ENCODE measurements at places on chromosomes 7 and 10.

- no peak for DNase-seq
Measured at GRCh38 chr7:120877701-120878100, 19.8 kb upstream of the TSPAN12 start.

DNA sequence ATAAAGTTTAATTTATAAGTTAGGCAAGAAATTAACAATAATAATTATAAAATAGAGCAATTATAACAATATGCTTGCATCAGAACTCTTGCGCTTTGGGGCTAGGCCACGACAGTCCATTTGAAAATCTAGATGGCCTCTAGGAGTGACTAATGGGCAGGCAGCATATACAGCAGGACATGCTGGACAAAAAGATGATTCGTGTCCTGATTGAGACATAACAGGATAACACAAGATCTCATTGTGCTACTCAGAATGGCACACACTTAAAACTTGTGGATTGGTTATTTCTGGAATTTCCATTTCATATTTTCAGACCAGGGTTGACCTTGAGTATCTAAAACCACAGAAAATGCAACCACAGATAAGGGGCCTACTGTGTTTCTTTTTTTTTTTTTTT lies 27.5 kb downstream of the CTNNA3 start:
- DNase-seq = no peak

DNA sequence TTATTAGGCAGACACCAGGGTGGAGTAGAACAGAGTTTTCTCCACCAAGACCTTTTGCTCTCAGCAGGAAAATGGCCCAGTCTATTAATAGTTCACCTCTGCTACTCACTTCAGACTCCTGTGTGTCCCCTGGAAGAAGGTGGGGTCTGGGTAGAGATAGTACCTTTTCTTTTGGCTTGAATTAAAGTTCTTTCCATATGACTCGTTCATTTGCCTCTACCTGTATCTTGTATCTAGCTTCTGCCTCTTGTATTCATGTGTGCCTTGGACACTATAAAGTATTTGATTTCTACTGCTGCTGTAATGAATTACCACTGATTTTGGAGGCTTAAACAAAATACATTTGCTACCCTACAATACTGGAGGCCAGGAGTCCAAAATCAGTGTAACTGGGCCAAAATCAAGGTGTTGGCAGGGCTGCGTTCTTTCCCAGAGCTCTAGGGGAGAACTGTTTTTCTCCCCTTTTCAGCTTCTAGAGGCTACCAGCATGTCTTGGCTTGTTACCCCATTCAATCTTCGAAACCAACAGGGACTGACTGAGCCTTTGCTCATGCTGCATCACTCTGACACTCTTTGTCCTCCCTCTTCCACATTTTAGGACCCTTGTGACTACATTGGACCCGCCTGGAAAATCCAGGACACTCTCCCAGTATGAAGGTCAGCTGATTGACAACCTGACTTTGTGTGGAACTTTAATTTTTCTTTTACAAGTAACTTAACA lies 155.6 kb upstream of the PRSS58 start:
- DNase-seq = no peak

GRCh38 chr7:142797391-142798377 lies 26.9 kb downstream of the PRSS2 start:
- DNase-seq = no peak

DNA sequence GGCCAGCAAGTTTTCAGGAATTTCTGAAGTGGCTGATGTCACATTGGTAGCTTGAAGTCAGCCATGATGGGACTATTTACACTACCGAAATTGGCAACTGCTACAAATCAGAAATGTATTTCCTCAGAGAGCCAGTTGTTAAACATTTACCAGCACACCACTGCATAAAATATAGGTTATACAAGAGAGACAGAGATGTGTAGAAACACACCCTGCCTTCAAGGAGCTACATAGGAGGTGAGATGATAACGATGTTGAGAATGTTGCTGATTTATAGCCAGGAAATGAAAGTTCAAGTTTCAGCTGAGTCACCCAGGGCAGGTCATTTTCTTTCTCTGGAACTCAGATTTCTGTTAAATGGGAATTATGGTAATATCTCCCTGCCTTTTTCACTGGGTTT lies 46.0 kb upstream of the TCF7L2 start:
- no peak for DNase-seq

GRCh38 chr7:84624927-84625326 lies 430.3 kb upstream of the SEMA3A start:
- DNase-seq = no peak

DNA sequence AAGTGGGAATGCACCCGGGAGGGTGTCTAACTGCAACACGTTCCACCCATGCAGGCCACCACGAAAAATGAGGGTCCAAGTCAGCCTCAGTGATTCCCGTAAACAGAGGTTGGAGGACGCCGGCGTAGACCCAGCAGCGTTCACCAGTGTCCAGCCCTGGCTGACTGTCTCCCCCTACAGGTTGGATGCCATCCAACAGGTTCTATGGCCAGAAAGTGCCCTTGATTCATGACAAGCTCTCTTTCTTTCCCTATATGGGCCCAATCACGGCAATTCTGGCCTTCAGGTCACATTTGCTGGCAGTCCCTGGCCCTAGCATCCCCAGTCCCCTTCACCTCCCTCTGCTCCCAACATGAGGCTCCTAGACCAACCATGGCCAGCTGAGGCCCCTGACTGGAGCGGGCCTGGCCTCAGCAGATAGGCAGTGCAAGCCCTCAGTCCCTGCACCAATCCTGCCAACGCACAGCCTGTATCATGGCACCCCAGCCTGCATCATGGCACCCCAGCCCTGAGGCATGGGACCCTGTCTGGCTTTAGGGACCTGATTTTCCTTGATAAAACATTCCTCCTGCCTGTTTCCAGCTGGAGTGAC lies 227.4 kb downstream of the GRID1 start:
- no peak for DNase-seq

- no peak for DNase-seq
Measured at GRCh38 chr7:91323626-91324158, 59.5 kb downstream of the FZD1 start.

DNA sequence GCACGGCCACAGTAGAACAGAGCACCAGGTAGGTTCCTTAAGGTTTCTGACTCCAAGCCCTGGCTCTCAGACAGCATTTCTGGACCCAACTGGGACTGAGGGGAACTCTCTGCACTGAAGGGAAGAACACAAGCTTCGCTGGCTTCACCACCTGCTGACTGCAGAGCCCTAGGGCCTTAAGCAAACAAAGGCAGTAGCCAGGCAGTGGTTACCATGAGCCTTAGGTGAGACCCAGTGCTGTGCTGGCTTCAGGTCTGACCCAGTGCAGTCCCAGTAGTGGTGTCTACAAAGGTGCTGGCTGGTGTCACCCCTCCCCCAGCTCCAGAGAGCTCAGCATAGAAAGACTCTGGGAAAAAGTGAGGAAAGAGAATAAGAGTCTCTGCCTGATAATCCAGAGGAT lies 59.5 kb downstream of the SIRT1 start:
- DNase-seq = no peak

DNA sequence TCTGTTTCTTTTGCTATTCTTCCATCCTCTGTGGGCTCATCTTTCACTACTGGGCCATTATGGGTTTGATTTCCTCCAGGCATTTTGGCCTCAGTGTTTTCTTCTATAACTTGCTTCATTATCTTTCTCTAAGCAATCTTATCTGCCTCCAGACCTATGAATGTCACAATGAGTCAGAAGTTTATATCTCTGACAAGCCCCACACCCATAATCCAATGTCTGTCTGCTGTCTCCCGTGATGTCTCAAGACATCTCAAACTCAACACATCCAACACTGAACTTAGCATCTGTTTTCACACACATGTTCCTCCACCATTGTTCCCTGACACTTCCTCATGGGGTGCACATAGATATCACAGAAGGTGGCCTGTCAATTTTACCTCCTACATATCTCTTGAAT lies 46.7 kb upstream of the RHOBTB1 start:
- no peak for DNase-seq

DNA sequence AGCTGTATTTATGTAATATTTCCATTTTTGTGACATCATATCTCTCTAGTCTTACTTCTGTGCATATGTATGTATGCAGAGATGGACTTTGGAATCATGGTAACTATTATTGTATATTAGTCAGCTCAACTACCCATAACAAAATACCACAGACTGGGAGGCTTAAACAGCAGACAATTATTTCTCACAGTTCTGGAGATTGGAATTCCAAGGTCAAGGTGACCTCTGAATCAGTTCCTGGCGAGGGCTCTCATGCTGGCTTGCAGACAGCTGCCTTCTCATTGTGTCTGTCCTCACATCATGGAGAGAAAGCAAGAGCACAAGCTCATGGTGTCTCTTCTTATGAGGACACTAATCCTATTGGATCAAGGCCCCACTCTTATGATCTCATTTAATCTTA lies 79.1 kb downstream of the RAMP3 start:
- DNase-seq = no peak

DNA sequence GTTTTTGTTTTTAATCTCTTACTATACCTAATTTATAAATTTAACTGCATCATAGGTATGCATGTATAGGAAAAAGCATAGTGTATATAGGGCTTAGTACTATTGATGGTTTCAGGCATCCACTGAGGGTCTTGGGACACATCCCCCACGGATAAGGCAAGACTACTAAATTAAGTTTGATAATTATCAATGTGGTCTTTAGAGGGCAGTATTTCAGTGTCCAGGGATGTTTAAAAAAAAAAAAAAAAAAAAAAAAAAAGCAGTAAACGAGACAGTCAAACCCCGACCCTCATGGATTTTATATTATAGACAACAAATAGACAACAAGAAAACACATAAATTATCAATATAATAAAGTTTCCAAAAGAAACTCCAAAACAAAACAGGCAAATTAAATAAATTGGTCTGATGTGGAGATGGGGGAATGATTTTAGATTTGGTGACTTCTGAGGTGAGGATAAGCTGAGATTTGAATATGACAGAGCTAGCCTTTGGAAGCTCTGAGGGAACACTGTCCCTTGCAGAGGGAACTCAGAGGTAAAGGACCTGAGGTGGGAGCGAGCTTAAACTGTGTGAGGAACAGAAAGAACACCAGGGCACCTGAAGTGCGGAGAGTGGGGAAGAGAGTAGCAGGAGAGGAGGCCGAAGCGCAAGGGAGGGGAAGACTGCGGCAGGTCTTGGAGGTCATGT lies 14.8 kb downstream of the ACSM6 start:
- no peak for DNase-seq

GRCh38 chr7:108327353-108327752 lies 128.9 kb downstream of the NRCAM start:
- DNase-seq = no peak

GRCh38 chr10:28872587-28873165 lies 195.4 kb downstream of the BAMBI start:
- DNase-seq = no peak

DNA sequence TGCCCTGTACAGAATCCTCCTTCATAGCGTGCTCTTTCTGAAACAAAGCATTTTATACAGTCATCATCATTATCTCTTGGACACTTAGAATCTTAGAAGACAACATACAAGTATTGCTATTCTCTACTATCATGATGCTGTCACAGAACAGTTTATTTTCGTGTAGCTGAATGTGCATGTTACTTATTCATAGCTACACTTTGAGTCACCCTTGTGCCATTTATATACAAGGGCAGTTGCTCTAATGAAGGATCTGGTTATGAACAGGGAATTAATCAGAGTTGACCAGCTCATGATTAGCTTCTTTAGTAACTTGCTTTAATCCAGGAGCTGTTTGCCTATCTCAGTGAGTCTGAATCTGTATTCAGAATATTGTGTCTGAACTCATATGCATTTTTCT lies 11.2 kb downstream of the CASP2 start:
- DNase-seq = no peak

DNA sequence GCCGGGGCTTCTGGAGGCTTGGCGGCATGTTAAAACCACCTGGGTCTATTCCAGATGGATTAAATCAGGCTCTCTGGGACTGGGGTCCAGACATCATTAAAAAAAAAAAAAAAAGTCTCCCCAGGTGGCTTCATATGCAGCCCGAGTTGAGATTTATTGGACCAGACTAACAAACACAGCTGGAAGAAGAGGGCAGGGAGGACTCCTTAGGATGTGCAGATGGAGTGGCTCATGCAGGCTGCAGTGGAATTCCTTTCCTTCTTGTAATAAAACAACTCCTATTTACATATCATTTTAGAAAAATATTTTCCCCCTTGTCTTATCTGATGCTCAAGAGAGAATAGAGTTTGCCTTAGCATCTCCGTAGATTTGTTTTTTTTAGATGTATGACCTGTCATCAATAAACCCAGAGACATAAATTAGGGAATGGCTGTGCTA lies 238.1 kb downstream of the CAMK1D start:
- DNase-seq = no peak

DNA sequence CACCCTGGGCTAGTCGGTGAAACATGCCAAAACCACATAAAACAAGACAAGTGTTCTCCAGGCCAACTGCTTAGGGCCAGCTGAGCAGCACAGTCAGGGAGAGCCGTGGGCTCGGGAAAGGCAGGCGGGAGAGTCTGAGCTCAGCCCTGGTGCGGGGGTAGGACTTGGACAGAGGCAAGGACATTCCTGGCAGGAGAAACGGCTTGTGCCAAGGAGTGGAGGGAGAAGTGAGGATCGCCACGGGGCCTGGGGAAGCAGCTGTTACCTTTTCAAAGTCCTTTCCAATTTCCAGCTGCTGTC lies 4.2 kb downstream of the ELN start:
- DNase-seq = no peak

- no peak for DNase-seq
Measured at GRCh38 chr7:1889556-1890181, 219.6 kb downstream of the ELFN1 start.

- no peak for DNase-seq
Measured at GRCh38 chr7:132353936-132354335, 222.3 kb downstream of the PLXNA4 start.

DNA sequence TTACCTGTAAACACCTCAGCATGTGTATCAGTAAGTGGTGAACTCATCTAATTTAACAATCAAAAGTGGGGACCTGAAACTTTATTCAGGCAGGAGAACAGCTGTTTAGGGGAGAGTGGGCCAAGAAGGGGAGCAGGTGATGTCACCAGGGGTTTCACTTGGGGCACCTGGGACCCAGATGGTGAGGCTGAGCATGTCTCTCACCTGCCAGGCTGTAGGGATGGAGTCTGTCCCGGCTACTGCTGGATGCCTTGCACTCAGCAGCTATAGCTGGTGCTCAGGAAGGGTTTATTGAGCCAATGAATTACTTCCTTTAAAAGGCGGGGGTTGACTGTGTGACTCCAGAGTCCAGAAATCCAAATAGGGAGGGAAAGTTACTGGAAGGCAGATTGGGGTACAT lies 23.0 kb downstream of the CDH23 start:
- no peak for DNase-seq

DNA sequence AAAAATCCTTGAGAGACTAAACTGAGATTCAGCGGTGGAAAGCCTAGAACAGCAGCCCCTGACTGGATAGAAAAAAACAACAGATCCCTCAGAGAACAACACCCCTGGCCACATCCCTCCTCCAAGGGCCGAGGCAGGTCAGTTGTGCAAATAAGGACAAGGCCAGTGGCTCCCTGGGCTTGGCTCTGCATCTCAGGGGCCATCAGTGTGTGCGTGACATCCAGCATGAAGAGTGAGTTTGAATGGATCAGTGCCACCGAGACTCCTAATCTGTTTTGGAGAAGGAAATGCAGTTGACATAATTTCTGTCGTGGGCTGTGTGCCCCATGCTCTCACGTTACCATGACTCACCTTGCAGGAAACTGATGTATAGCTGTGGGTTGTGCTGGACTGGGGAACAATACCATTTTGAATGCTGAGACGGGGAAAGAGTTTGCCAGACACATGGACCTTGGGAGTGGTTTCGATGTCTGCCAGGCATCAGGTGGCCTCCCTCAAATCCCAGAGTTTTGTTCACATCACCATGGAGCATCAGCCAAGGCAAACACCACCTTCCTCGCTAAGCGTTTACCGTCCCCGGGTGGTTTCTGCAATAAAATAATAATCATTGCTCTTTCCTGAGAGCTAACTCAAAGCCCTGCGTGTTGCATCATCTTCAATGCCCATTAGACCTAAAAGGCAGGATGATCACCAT lies 153.2 kb upstream of the FZD8 start:
- DNase-seq = no peak

All from SHP77 (cell line).